ENCODE measurements at places on chromosomes 2 and 18.

GRCh38 chr2:200222791-200223190 is 83.7 kb upstream of the SPATS2L start:
- DNase-seq, result no peak

DNA sequence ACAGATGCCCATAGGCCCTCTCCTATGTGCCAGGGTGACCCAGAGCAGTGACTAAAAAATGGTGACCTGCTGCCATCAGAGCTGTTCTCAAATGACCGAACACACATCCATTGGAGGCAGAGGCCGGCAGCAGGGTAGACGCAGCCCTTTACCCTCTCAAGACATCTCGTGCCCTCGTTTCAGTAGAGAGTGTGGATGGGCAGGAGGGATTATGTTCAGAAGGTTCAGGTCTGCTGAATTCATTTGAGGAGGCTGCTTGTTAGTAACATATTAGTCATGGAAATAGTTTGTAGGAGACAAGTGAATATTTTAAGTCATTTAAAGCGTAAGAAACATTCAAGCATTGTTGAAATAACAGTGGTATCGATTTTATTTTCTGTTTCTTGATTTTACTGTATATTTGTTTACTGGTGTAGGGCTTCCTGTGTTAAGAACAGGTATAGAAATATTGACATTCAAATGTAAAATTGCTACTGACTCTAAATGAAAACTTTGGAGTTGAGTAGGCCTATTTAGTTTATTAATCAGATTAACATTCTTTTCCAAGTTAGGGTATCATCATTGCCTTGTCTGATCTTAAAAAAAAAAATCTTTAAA is 82.6 kb downstream of the ZNF532 start:
- DNase-seq, result no peak

DNA sequence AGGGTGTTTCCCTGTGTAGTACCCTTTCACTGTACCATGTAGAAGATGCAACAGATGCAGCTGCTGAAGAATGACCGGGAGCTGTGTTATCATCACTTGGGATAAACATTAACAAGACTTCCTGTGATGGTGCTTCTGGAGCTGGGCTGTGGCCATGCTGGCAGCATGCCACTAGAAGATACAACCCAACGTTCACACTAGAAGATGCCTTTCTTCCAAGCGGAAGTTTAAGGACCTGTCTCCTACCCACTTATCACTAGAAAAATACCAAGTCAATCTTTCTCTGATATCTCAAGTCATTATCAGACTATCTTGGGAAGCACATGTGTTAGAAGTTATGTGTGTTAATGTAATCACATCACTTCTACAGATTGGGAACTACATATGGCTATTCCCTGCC is 953.5 kb downstream of the CNTNAP5 start:
- no peak for DNase-seq

DNA sequence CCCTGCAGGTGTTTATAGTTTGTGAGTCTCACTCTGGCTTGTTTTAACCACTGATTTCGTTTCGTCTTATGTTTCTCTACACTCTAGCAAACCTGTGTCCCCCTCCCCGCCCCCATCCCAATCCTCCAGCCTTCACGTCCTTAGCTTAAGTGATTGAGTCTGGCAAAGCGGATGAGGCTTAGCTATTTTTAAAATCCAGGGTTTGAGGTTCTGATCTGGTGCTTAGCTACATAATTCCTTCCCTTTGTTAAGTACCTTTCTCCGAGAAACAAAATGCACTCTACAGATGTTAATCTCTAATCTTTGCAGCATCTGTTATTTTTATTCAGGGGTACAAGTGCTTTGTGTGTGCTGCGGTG is 7.8 kb downstream of the AGAP1 start:
- no peak for DNase-seq

- no peak for DNase-seq
Observed at GRCh38 chr2:129320288-129320687, 659.2 kb upstream of the RAB6C start.

DNA sequence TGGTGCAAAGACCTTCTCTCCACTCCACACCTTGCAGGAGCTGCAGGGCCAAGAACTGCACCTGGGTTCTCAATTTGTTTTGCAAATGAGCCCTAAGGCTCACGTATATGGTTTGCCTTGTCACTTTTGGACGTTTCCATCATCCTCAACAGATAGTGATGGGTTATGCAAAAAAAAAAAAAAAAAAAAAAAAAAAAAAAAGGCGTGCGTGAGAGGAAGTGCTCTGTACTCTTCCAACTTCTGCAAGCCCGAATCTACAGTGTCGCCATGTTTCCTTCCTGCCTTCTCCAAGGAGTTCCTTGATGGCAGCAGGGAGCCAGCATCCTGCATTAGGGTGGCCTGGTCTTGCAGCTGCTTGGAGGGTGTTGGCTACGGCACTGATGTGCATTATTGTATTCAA is 4.0 kb upstream of the INHBB start:
- DNase-seq, result no peak

DNA sequence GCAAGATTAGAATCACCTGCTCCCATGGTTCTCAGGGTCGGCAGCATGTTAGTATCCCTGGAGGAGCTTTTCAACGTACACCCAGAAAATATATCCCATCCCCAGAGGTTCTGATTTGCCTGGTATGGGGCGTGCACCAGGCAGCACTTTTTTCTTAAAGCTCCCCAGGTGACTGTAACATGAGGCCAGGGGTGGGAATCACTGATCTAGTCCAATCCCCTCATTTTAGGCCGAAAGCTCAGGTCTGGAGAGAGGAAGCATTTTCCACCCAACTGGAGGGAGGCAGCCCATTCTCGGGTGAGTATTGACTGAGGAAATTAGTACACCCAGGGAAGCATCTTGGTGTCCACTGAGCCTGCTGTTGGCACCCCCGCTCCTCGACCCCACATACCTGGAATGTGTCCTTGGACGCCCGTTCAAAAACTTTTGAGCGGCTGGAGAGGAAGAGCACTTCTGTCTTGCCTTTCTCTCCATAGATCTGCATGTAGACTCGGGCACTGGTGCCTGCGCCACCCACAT is 94.3 kb downstream of the LOXHD1 start:
- DNase-seq, result no peak

GRCh38 chr2:112143150-112143549 is 5.0 kb downstream of the FBLN7 start:
- DNase-seq, result no peak

DNA sequence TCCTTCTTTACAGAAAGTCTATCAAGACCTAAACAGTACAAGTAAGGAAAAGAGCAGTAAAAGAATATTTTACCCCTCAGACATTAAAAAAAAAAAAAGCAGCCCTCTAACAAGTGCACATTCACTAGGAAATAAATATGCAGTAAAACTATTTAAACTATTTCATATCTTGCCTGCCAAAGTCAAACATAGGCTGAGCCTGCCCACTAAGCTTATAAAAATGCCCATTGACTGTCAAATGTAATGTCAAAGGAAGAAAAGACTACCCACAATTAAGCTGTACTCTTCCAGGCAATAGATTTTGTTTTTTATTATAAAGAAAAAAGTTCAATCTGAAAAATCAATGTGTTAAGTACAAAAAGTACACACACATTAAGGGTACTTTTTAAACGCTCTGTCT is 11.8 kb downstream of the ALS2 start:
- no peak for DNase-seq
